ENCODE measurements at places on chromosomes 3 and 15.

DNA sequence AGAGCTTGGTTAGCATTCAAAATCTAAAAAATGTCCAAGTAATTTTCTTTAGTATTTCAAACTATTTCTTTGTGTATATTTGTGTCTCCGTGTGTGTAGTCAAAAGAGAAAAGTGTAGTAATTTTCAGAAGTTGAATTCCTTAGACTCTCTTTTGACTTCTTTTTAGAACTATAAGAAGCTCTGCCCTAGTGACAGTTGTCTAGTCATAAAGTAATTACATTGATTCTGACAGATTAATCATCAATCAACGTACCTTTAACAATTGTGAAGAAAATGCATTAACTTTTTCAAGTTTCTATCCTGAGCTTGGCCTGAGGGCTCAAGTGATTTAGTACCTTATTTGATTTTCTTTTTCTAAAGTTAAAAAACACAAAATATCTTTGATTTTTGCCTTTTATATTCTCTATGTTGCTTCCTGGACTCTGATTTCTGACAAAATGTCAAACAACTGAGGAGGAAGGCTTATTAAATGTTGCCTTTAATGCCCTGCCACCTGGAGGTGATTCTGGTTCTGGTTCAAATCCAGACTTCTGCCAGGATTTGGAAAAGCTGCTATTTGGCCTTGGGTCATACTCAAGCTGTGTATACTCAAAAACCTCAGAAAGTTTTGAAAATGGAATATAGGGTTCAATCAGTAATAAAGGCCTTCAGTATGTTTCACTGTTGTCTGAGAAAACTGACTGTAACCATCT lies 653.6 kb downstream of the NSUN3 start:
- no peak for DNase-seq

DNA sequence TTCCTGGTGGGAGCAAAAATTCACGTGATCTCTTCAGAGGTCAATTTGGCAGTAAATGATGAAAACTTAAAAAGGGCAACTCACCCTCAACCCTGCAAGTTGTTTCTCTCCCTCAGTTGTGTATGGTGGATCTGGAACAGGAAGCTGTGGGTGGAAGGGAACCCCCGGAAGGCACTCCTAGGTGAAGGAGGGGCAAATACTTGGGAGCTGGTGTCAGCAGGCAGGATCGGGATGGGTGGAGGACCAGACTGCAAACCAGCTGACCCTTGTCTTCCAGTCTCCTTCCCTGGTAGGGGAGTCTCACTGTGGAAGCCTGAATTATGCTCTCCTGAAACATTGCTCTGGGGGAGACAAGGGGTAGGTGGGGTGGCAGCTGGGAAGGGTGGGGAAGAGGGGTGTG lies 33.5 kb downstream of the PRR23E start:
- DNase-seq, result no peak

DNA sequence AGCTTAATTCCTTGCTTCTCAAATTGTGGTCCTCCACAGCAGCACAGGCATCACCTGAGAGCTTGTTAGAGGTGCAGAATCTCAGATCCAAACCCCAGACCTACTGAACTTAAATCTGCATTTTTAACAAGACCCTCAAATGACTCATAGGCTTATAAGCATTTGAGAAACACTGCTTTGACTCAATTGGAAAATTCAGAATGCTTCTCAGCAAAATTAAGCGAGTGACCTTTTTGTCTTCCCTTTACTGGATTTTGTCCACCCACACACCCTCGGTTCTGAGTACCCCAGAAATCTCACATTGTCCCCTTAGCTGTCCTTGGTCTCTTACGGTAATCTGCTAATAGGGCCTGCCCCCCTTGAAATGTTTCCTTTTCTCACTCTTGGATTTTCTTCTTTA lies 17.9 kb downstream of the CD80 start:
- no peak for DNase-seq

- DNase-seq, result no peak
Observed at GRCh38 chr15:76033438-76033837, 21.2 kb upstream of the NRG4 start.

DNA sequence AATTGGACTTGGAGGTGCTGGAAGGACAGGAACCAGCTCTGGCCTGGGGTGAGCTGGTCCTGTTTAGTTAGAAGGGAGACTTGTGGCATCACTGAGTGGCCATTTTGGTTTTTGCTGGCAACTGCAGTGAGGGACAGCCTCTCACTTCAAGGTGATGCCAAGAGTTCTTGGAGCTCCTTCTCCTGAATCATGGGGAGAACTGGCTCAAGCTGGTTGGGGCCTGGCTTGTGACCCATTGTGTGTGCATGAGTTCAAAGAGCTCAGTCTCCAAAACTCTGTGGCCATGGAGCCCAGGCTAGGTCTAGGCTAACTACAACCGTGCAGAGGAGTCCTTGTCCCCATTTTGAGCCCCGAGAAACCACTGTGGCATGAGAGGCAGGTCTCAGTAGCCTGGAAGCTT lies 60.1 kb upstream of the ZNF148 start:
- no peak for DNase-seq

DNA sequence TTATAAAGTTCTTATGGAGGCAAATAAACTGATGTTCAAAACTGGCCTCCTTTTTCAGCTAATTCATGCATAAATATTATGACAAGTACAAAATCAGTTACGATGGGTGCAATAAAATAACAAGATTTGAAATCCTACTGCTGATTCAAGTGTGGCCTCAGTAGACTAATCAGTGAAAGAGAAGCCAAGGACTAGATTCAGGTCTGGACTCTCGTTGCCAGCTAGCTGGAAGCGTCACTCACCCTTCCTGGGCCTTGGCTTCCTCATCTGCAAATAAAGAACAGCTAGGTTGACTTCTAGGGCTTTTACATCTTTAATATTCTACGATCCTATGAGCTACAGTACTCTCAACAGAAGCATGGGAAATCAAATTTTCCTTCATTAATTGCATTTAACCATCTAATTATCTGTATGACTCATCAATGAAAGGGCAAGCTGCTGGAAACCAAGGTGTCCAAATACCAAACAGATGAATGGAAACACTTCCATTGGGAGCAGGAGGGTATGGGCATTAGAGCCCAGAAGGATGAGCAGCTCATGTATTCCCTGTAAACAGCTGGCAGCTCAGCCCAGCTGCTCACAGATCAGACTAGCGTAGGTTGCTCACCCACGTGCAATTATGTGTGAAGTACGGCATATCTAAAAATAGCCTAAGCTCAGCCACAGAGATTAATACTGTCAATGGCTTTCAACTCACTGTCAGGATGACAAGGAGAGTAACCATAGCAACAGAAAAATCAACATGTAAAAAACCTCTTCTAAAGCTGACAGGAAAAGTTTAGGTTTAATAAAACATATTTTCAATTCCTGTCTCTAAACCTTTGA lies 294.8 kb downstream of the PLCL2 start:
- no peak for DNase-seq

DNA sequence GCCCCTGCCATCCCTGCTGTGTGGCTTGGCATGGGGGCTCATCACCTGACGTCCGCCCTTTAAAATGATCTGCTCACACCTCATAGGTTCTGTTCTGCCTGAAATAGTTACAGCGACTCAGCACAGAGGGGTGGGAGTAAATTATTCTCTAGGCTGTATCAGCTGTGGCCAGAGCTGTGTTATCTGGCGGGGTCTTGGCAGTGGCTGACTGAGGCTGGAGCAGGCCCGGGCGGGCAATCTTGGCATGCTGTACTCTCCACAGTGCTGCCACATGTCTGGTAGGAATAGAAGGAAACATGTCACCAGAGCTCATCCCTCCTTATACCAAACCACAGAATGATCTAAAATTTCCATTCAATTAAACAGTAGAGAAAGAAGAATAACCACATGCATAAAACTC lies 499.9 kb upstream of the LMCD1 start:
- no peak for DNase-seq

GRCh38 chr3:147843331-147843730 lies 434.2 kb downstream of the ZIC1 start:
- no peak for DNase-seq

- DNase-seq, result no peak
Observed at GRCh38 chr3:113193719-113194118, 17.6 kb upstream of the BOC start.

DNA sequence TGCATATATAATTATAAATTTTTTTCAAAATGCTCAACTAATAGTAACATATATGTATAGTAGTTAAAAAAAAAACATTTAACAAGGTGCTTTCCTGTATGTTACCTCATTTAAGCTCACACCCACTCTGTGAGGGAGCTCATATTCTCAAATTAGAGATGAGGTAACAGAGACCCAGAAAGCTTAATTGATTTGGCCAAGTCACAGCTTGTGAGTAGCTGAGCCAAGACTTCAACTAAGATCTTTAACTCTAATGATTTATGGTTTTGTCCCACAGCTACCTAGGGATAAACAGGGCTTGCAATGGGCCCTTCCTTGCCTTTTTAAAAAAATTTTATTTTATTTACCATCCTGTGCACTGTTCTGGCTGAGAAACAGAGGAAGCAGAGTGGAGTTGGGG lies 230.0 kb upstream of the GOLIM4 start:
- DNase-seq, result no peak

DNA sequence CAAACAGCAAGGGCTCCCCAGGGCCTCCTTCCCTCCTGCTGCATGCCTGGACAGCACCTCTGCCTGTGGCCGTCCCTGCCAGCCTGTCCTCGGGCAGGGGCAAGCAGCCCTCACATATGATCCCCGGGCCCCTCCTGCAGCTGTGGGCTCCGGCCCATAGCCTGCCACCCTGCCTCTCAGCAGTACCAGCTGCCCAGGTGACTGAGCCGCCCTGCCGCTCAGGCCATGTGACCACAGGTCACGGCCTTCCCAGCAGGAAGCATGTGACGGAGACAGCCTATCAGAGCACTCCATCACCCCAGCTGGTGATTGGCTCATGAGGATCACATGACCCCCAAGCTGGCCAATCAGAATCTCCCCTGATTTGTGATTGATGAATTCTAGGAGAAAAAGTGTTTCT lies 23.9 kb downstream of the ALDH1L1 start:
- DNase-seq, result no peak

DNA sequence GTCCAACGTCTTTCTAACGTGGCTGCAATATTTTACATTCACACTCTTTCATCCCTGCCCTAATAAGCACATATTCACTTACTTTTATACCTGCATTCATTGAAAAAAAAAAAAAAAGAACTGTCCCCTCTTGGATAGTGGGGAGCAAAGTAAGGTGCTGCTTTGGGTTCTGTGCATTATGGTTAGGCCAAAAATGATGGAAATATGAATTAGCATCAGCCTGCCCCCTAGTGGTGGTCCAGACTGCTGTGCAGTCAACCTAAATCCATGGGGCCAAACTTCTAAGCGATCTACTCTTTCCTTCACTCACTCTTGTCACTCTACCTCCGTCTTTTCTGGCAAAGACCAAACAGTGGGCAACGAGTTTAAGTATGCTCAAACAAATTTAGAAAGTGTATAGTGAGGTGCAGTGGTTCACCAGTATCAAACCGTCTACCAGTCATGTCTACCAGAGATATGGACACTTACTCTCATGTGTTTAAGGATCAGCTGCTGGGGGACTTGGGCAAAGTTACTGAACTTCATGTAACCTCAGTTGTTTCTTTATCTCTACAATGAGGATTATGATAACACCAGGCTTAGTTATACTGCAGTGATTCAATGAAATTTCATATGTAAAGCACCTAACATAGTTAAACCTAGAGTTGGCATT lies 61.5 kb upstream of the GRM7 start:
- DNase-seq, result peak; percentile 62

All from activated naive CD4-positive, alpha-beta T cell treated with anti-CD3 and anti-CD28 coated beads for 36 hours (primary cell).